ENCODE measurements at places on chromosomes 3 and 15.

DNA sequence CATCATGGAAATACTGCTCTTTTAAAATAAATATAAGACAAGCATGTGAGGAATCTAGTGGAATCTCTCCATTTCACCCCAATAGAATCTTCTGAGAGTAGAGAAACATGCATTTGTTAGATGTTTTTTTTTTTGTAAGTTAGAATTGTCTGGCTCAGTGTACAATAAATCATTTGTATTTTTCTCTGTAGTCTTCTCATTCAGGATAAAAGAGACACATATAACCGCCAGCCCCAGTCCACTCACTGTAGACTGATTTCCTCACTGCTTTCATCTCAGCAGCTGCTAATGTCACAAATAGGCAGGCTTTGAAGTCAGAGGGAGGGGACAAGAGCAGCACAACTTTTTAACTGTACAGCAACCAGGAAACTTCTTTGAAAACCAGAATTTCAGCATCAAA lies 140.2 kb upstream of the RBMS3 start:
- no peak for DNase-seq

DNA sequence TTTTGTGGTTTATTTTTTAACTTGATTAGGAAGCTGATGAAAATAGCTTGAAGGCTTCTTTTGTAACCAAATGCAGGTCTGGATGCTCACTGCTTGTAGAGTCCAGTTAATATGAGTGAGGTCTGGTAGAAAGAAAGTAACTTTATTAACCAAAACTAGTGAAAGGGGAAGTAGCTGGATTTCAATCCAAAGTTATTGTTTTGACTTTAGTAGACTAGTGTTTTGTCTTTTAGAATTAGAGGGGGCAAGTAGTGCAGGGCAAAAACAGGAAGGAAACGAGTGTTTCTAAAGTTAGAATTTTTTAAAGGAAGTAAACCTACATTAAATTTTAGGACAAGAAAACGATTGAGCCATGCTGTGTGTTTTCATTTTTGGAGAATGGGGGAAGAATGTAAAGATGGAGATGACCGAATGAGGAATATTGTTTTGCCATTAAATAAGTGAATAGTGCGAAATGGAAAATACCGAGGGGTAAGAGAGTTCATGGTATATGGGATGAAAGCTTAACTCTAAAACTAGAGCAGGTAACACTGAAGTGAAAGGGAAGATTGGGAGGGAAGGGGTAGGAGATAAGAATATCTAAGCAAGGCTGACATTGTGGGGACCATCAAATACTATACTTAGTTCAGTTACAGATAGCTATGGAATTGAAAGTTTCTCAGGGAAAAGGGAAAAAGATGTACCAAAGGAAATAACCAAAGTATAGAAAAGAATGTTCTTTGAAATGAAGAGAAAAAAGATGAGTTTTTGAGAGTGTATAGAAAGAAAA lies 40.0 kb downstream of the USP3 start:
- DNase-seq = no peak

- DNase-seq = no peak
These were observed 42.1 kb downstream of the NR2F2 start for GRCh38 chr15:96372554-96372953.

DNA sequence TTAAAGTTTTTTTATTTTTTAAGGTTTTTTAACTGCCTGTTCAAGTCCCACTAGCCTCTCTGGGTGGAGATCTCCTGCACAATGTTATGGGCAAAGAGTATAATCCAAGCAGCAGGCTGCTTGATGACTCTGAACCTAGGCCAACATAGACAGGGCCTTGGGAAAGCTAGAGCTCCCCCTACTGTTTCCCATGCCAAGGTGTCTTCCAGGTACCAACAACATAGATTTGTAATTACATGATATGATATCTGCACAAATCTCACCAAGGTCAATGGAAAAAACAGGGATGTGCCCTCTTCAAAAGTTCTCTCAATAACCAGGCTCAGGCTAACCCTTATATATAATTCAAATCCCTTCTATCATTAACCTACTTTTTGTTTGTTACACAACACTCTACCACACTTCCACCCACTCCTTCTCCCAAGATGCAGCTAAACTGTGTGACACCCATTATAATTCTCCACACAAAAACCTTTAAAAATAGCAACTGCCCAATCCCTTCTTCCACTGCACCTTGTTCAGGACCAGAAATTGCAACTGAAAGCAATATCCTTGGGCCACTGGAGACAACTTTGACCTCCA lies 43.8 kb downstream of the RBM15B start:
- peak; percentile 85 for DNase-seq

DNA sequence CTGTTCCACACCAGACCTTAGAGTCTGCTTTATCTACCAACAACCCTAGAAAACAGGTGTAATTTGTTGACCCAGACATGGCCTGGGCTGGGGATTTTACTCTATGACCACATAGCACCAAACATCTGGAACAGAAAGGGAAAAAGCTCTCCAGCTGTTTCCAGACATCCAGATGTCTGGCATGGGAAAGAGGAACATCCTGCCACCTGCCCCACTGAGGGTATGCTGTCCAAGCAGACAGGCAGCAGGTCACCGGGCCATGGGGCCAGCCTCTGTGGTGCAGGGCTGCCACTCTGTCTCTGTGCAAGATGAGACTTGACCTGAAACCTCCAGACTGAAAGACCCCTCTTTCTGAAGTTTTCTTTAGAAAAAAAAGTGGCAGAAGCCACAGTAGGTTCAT lies 359.3 kb upstream of the ICE2 start:
- no peak for DNase-seq

- DNase-seq = peak; percentile 89
These were observed at the start of gene GAP43 for GRCh38 chr3:115623044-115623868. TSS of gene GAP43 (plus strand) at chr3:115623510. CDS start at chr3:115623690, 180 bp downstream.

GRCh38 chr3:88433568-88433967 lies 283.8 kb downstream of the C3orf38 start:
- DNase-seq = no peak

GRCh38 chr3:136109499-136109898 lies 86.6 kb downstream of the MSL2 start:
- DNase-seq = no peak

DNA sequence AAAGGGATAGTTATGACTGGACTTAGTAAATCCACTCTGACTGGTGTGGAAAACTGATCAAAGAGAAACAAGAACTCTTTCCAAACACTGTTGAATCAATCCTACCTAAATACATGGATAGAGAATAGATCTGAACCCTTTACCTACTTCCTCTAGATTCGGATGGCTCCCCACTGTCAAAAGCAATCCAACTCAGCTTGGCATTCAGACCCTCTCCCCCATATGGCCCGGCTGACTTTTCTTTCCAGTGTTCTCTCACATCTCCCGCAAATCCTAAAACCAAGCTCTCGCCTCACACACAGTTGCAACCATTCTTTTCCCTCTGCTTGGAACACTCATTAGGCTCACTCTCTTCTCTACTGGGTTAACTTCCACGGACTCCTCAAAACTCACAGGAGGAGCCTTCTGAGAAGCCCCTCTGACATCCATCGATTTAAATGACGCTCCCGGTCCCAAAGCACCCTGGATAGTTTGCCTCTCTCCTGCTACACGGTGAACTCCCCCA lies 639 bp downstream of the SPICE1 start:
- DNase-seq = no peak

DNA sequence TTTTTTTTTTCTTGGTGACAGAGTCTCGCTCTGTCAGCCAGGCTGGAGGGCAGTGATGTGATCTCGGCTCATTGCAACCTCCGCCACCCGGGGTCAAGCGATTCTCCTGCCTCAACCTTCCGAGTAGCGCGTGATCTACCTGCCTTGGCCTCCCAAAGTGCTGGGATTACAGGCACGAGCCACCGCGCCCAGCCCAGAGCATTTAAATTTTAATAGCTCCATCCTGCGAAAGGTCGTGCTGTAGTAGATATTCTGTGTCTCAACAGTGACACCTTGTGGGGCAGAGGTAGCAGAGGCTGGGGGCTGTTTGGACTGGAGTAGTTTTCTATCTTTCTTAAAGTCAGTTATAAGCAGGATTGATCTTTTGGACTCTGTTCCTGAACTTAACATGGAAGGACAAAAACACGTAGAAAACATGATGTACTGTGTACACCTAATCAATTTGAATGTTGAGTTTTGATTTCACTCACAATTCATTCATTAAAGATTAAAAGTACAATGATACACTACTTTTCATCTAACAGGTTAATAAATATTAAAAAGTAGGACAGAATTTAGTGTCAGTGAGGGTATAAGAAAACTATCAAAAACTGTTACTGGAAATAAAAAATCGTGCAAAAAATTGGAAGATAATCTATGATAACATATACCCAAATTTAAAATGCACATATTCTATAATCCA lies 11.0 kb upstream of the PDCD6IP start:
- peak; percentile 81 for DNase-seq

GRCh38 chr3:48435774-48436476 lies 4.0 kb downstream of the CCDC51 start:
- peak; percentile 93 for DNase-seq

DNA sequence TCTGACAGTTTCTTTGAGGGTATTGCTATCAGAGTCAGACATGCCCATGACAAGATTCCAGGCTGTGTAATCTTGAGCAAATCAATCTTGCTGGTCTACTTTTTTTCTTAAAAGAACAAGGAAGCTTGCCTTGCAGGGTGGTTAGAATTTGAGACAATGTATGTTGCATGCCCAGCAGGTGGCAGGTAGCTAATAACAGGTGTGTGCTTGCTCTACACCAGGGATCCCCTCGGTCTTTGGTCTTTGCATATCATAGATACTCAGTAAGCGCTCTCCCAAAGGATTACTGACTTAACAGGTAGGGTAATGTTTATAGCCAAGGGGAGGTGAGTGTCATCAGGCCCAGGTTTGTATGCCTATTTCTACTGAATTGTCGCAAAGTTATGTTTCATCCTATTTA lies 37.3 kb downstream of the CACNA1D start:
- DNase-seq = no peak
